MCF 10A (cell line): ENCODE measurements at places on chromosomes 2 and 18. TPM values are rescaled to one million over a fixed set of nuclear protein-coding genes. Genes with fewer than 3 reads are reported as not detected.

- H3K36me3 ChIP-seq, result no peaks in the 10 kb centered on the region
- H3K4me1 ChIP-seq, result peaks cover 4% of the 10 kb centered on the region
- peaks cover 20% of the 10 kb centered on the region for H3K27me3 ChIP-seq
Observed at GRCh38 chr2:31236433-31237205, 2.7 kb downstream of the EHD3 start.

DNA sequence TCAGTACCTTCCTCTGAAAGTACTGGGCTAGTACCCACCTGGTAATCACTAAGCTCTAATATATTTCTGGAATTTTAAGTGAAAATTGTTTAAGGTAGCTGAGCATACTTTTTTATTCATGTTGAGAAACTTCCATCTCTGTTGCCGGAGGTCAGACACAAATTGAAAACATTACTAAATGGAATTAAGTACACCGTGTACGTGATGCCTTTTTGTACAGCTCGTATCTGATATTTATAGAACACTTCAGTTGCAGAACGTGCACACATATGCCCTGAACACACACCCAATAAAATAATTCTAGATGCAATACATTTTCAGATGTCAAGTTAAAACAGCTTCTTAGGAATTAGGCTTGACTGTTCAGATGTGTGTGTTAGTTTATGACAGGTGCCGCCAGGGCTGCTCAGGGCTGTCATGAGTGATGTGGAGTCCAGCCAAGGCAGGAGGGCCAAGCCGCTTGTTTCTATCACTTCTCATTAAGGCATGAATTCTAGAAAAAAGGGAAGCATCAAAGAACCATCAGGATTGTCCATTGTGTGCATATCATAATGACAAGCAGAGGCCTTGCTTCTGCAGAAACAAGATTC is 80.9 kb upstream of the FOSL2 start:
- H3K4me3 ChIP-seq, result no peak overlapping the region
- H3K36me3 ChIP-seq, result no peaks in the 10 kb centered on the region
- H3K27me3 ChIP-seq, result no peaks in the 10 kb centered on the region
- H3K27ac ChIP-seq, result no peak overlapping the region
- no peaks in the 10 kb centered on the region for H3K4me1 ChIP-seq
- no peak for DNase-seq

GRCh38 chr18:76953583-76954233 is 131.4 kb downstream of the ZNF236 start:
- peaks cover 35% of the 10 kb centered on the region for H3K36me3 ChIP-seq
- DNase-seq, result no peak
- H3K4me1 ChIP-seq, result no peaks in the 10 kb centered on the region

DNA sequence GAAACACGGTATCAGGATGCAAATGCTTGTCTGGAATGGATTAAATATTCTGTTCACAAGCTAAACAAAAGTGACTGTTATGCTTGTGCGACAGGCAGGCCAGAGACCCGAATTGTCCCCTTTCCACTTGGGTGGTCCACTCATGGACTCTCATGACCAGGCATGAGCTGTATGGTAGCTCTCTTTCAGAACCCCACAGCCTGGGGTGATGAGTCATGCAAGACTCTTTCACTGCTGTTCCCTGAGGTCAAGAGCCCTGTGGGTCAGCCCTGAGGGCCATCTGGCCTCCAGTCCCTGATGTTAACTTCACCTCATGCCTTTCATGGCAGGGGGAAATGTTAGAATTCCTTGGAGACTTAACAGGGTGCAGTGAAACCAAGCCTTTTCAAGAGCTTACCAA is 13.7 kb upstream of the SAP130 start:
- no peak overlapping the region for H3K4me3 ChIP-seq
- peaks cover 14% of the 10 kb centered on the region for H3K27me3 ChIP-seq
- no peak for DNase-seq

- DNase-seq, result peak; percentile 45
- H3K27ac ChIP-seq, result peak overlapping the region; percentile 83
- H3K36me3 ChIP-seq, result no peaks in the 10 kb centered on the region
- H3K4me1 ChIP-seq, result peaks cover 44% of the 10 kb centered on the region
- no peaks in the 10 kb centered on the region for H3K27me3 ChIP-seq
Observed at GRCh38 chr18:23716966-23717365, 27.7 kb downstream of the LAMA3 start.

GRCh38 chr2:240622531-240623235 is 2.6 kb upstream of the GPR35 start:
- no peak for DNase-seq
- no peak overlapping the region for H3K4me3 ChIP-seq
- no peak overlapping the region for H3K27ac ChIP-seq

Gene TMEFF2
- not detected in 2 replicates for total RNA-seq

Gene CAMKMT
- 9.9 and 14.4 TPM in 2 replicates for total RNA-seq

Gene RMC1
- total RNA-seq, result 24.7 and 28.0 TPM in 2 replicates

Gene PPP4R3B
- 97.2 and 97.4 TPM in 2 replicates for total RNA-seq

Gene ASXL3
- total RNA-seq, result not detected in 2 replicates

Gene PLCD4
- 0.40 and 0.86 TPM in 2 replicates for total RNA-seq
